ENCODE measurements at places on chromosomes 12 and 14. TPM values are rescaled to one million over a fixed set of nuclear protein-coding genes. Genes with fewer than 3 reads are reported as not detected.

The LGR5 gene
- total RNA-seq, result not detected

The GALNT8 gene
- total RNA-seq, result 0.85 TPM

The IL26 gene
- 0.35 TPM for total RNA-seq

The CCDC175 gene
- total RNA-seq, result not detected

The NR1H4 gene
- not detected for total RNA-seq

The AGAP2 gene
- 72.7 TPM for total RNA-seq

The PUS1 gene
- total RNA-seq, result 64.2 TPM

DNA sequence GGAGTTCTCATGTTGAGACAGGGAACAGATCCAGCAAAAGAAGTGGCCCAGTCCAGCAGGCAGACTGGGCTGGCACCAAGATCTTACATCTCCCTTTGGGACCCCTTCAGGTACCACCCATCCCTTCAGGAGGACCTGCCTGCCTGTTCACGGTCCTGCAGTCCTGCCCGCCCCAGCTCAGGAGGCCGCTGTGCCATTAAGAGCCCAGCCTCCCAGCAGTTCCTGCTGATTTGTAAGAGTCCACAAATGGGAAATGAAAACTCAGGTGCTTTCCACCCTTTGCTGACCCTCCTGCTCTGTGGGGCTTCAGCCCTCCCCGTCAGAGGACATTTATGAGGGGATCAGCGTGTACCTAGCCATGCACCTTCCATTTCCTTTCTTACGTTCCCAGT lies 39.5 kb downstream of the C14orf132 start:
- DNase-seq, result no peak

DNA sequence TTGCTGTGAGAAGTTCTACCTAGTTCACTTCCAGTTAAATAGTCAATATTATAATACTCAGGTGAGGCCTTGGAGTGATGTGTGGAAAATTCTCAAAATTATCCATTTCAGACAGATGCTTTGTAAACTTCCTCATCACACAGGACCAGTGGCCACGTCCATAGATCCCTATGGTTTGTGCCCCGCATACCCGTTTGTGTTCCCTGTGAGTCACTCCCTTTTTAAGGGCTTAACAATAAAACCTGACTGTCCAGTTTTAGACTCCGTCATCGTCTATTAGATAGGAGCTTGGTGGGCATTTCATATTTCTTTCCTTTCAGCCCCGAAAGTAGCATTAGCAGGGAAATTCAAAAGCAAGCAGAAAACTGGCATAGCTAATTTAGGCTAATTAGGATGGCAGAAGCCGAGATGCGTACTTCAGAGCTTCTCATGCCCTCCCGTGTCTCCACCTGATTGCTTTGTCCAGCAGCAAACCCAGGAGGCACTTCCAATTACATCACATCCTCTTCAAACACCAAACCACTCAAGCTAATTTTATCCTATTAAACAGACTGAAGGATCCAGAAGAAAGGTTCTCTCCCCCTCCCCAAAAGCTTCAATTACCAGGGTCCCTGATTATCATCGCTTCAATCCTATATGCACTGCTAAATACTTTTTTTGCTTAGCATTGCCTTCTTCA lies 186.6 kb upstream of the OTX2 start:
- no peak for DNase-seq

GRCh38 chr12:47752121-47752520 lies 6.6 kb downstream of the RAPGEF3 start:
- no peak for DNase-seq

- no peak for DNase-seq
Observed at GRCh38 chr12:119672194-119672593, 4.3 kb downstream of the PRKAB1 start.

- no peak for DNase-seq
Observed at GRCh38 chr14:24254630-24255392, 8.2 kb downstream of the TGM1 start.

- DNase-seq, result no peak
Observed at GRCh38 chr14:24880689-24881088, 169.3 kb downstream of the STXBP6 start.

DNA sequence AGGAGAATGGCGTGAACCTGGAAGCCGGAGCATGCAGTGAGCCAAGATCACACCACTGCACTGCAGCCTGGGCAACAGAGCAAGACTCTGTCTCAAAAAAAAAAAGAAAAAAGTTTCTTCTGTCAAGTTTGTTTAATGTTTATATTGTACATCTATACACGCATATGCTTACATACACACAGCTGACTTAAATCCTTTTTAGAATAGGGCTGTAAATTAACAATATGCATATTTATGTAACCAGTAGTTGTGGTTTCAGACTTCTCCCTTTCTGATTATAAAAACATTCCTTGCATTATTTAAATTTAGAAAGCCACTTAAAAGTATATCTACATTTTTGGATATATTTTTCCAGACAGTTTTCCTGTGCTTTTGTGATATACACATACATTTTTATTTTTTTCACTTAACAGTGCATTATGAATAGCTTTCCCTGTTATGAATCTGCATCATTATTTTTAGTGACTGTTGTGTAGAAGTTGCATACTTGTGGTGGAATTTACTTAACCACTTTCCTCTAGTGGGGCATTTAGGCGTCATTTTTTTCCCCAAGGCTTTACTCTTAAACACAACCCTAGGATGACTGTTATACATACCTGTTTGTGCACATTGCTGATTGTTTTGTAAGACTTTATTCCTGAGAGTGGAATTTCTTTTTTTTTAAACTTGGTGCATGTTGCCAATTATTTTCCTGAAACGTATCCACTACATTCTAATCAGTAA lies 29.4 kb downstream of the POLR3B start:
- no peak for DNase-seq

DNA sequence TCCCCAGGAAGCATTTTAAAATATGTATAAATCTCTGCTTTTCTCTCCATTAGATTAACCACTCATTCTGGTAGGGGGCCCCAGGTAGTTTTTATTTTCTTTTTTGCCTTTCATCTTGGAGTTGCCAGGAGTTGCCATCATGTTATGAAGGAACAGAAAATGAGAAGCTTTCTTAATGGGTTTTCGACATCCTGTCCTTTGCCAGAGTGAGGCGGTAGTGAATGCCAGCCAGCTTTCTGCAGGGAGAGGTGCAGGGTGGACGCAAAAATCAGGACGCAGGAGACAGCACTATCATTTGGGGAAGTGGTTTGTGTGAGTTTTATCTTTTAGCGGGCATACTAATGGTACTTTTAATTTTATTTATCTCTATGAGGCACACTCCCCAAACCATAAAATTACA lies 1.7 kb downstream of the RASSF8 start:
- no peak for DNase-seq

DNA sequence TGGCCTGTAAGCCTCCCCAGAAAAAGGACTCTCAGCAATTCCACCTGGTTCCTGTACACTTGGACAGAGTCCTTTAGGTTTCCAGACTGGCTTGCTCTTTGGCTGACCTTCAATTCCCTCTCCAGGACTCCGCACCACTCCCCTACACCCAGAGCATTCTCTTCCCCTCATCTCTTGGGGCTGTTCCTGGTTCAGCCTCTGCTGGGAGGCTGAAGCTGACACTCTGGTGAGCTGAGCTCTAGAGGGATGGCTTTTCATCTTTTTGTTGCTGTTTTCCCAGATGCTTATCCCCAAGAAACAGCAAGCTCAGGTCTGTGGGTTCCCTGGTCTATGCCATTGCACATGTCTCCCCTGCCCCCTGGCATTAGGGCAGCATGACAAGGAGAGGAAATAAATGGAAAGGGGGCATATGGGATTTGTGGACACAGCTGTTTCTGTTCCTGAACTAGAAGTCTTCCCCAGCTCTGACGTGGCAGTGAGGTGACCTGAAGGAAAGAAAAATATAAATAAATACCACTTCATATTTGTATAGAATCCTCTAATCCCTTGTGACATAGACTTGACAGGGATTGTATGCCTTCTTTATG lies 1.3 kb downstream of the RNASE7 start:
- DNase-seq, result no peak

- DNase-seq, result peak; percentile 37
Observed at GRCh38 chr12:123951467-123951866, 21.2 kb downstream of the CCDC92 start.

DNA sequence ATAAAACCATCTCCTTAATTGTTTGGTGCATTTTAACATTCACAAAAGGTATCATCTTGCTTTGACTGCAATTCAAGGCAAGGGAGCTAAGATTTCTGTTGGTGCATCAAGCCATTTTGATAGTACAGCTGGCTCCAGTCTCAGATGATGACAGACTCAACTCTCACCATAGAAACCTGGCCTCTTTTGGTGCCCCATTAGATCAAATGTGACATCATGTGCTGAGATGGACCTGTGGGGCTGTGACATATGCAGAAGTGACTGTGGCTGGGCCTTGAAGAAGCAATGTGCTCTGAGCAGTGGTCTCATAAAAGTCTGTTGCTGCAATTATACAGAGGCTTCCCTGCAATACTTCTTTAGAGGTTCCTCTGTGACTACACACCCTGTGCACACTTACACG lies 88.4 kb downstream of the SLC2A13 start:
- DNase-seq, result no peak

- no peak for DNase-seq
Observed at GRCh38 chr12:125492354-125493270, 427.4 kb downstream of the AACS start.

GRCh38 chr12:52918351-52918750 lies 13.5 kb upstream of the KRT8 start:
- DNase-seq, result no peak

DNA sequence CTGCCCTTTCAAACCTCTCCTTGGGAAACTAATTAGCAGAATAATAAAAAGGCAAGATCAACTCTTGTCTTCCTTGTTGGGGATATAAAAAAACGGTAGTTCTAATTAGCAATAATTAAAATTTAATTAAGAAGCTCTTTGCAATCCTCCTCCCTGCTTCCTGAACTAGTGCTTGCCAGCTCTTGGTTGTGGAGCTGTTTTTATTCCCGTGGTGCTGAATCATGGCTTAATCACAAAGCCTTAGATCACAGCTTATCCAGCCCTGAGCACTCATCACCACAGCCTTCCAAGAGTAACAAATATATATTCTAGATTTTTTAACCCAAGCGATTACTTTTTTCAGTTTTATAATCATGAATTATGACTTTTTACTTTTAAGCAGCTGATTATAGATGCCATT lies 63.2 kb upstream of the INSM2 start:
- no peak for DNase-seq

DNA sequence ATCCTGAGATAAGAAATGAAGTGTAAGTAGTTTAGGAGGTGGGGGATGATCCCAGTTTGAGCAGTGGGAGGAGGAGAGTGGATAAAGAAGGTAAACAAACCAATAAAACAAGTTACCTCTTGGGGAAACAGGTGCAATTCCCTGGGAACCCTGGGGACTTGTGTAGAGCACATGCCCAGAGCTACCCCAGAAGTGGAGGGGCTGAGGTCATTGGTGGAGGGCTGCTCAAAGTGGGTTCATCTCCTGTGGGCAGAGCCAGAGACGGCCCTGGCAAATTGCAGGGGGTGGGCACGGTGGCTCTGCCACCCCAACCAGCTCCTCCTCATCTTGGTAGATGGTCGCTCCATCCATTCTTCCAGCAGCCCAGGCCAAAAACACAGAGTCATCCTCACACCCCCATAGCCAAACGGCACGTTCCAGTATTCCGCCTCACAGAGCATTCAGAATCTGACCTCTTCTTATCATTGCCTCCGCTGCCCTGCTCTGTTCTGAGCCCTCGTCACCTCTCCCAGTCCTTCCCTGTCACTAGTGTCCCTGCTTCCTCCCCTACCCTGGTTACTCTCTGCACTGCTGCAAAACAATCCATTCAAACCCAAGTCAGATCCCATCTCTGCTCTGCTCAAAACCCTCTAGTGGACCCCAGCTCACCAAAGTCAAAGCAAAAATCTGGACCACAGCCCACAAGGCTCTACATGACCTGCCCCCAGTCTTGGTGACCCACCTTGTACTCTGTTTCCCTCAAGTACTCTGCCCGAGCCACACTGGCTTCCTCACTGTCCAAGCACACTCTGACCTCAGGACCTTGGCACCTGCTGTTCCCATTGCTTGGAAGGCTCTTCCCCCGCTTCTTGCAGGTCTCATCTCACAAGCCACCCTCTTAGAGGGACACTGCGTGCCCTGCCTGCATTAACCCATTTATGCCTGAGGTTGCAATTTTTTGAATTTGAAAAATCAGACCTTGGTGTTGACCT lies 5.5 kb downstream of the CYP46A1 start:
- DNase-seq, result no peak
